CD8-positive, alpha-beta memory T cell (primary cell): ENCODE measurements at places on chromosomes 3 and 15.

DNA sequence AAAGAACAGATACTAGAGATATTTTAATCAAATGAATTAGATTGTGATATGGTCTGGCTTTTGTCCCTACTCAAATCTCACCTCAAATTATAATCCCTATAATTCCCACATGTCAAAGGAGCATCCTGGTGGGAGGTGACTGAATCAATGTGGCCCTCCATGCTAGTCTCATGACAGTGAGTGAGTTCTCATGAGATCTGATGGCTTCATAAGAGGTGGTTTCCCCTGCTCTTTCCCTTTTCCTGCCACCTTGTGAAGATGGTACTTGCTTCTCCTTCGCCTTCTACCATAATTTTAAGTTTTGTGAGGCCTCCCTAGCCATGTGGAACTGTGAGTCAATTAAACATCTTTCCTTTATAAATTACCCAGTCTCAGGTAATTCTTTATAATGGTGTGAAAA is 82.8 kb downstream of the FAIM start:
- no peak for DNase-seq

DNA sequence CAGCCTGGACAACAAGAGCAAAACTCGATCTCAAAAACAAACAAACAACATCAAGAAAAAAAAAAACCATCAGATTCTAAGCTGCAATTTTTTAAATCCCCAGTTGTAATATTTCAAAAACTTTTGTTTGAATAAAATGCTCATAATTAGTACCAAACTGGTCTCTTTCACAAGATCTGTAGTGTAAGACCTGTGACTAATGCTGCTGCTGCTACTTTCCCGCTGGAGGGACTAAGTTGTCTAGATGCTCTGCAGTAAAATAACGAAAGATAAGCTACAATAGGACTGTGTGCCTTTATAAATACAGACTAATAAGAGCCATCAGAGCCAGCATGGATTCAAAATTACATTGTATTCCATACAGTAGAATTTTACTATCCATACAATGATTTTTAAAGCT is 45.4 kb downstream of the TM4SF4 start:
- DNase-seq: no peak

DNA sequence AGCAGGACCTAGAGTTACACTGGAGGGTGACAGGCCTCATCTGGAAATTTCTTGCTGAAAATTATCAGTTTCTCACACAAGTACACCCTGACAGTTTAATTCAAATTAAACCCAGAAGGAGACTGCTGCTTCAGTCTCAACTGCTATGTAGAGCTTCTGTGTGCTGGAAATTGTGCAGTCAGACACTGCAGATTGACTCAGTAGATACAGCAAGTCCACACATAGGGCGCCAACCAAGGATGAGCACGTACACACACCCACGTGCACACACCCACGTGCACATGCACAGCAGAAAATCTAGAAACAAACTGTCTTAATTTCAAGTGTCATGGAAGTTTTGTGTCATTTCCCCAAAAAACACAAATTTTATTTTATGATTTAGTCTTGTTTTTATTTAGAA is 192.9 kb downstream of the PDE8A start:
- DNase-seq: no peak

GRCh38 chr3:33278163-33278562 is 921 bp downstream of the FBXL2 start:
- DNase-seq: no peak

DNA sequence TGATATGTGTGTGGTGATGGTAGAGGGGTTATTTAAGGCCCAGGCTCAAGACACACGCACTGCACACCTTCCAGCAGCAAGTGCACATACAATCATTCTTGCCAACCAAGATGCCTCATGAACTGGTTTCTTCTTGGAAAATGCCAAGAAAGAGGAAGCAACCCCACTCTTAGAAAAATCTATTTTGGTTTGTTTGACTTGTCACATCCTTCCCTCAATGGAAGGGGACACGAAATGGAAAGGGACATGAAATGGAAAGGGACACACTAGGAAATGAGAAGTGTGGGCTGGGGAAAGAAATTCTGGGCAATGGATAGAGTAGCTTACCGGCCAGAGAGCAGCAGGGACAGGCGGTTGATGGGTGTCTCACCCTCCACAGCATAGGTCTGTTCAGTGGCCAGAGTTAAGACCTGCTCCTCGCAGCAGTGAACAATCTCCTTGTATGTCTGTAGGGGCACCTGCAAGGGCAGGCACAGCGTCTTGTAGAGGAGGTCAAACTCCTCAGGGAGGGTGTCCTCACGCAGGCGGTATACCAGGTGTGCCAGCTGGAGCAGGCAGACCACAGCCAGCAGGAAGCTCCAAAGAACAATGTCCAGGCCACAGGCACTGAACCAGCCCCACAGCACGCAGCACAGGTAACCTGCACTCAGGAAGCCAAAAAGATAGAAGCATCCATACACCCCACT is 640 bp downstream of the POPDC2 start:
- DNase-seq: no peak

- DNase-seq: no peak
These were observed 413.3 kb downstream of the CNTN6 start for GRCh38 chr3:1506090-1506489.

- no peak for DNase-seq
These were observed 260.7 kb downstream of the OPA1 start for GRCh38 chr3:193853511-193854219.

DNA sequence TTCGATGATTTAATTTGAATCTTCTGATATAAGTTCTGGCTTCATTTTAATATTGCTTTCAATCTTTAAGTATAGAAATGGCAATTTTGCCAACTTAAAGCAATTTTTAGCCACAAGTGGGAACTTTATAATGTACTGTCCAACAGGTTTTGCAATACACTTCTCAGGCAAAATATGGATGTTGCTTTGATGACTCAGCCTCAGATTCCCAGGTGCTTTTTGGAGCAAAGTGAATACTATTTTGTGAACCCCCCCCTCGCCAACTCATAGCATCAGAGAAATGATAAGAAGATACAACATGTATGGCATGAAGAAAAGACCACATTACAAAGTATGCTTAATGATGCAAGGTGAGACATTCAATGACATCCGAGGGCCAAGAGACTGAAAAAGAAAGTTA is 158.1 kb downstream of the GABRB3 start:
- DNase-seq: no peak

- no peak for DNase-seq
These were observed 1070.4 kb downstream of the ROBO1 start for GRCh38 chr3:78697426-78697825.

DNA sequence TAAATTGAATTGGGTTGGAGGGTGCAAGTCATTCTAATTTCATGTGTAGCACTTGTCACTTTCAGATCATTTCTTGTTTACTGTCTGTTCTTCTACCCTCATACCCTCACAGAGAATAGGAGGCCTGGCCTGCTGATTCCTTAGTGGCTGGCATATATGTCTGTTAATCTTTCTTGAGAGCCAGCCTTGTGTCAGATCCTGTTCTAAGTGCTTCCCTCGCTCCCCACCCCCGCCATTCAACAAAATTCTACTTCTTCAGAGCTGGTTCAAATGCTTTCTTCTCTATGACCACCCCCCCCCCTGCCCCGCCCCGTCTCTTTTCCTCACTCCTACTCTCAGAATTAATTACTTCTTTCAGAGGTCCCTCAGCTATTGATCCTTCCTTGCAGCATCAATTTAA is 1.5 kb upstream of the U2SURP start:
- no peak for DNase-seq

DNA sequence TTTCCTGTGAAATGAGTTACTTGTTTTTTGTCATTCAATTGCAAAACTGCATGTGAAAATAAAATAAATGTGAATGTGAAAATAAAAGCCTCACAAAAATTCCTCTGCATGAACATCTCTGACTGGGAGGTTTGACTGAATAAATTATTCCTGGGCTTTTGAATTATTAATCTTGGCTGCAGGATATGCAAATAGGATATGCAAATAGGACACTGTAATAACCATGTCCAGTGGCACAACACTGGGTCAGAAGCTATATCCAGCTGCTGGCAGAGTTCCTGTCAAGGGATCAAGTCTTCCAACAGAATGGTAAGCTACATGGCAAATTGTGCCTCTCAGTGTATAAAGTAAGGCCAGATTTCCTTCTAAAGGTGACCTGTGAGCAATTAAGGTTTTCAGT is at the start of gene SUCNR1:
Gene SUCNR1 (plus strand): TSS at position 246 of the 400 bp plus-strand sequence. CDS start 6,250 bp downstream, outside the sequence.
- no peak for DNase-seq

- no peak for DNase-seq
These were observed 97.3 kb downstream of the SLCO3A1 start for GRCh38 chr15:91950631-91951329.

DNA sequence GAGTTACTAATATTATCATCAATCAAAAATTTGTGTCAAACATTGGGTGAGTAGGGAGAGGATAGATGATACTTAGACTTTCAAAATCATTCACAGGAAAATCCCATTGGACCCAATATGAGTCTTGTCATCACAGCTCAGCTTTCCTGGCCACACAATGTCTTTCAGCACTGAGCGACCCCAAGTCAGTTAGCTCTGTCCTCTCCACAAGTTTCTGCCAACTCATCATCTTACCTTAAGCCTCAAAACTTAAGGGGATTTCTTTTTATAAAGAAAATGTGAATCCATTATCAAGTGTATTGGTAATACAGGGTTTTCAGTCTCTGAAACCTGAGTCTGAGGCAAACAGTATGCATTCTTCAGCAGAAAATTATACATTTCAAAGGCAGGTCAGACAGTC is 55.8 kb downstream of the SUMF1 start:
- DNase-seq: no peak

DNA sequence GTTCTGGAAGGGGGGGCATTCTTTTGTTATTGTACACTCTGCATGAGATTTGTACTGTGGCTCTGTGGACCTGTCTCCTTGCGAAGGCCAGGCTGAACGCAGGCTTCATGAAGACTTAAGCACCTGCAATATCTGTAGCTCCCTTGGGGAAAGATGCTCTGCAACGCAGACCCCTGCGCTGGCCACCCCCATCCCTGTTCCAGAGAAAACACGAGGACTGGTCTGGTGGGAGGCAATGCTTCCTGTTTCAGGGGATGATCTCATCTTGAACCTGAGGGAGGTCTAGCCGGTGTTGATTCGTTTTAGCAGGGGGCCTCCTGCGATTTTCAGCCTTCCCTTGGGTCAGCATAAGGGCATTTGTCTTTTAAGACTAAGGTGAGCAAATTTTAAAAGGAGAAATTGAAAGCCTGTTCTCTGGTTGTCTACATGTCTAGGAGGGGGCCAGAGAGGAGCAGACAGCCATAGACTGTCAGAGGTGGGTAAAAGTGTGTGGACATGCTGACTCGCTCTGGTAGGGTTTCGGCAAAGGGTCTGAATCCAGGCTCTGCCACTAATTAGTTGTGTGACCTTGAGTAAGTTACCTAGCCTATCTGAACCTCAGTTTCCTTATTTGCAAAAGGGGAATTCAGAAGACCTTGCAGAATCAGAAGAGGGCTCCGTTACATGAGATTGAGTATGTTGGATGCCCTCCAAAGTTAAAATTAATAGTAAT is 80.9 kb upstream of the RASGRF1 start:
- DNase-seq: no peak

- no peak for DNase-seq
These were observed 329.8 kb upstream of the PROK2 start for GRCh38 chr3:72114773-72115172.

- DNase-seq: no peak
These were observed 49.2 kb downstream of the LRRK1 start for GRCh38 chr15:100968050-100968966.

GRCh38 chr3:115428841-115429240 is 194.5 kb upstream of the GAP43 start:
- DNase-seq: no peak

DNA sequence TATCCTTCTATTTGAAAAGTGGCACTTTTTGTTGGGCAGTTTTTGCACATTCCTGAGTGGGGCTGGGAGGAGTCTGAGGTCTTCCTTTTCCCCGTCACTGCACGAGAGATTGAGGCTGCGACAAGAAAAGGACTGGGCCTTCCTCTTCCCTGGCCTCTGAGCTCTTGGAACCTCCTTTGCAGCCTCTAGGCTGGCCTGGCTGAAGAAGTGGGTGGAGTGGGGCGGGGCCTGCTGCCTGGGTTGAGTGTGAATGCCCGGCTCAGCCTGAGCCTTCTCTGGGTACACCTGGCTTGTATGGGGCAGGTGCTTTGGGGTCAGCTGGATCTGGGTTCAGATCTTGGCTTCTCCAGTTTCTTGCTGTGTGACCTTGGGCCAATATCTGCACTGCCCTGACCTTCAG is 43.1 kb downstream of the PLXNA1 start:
- DNase-seq: no peak

GRCh38 chr15:39127151-39127790 is 453.6 kb upstream of the THBS1 start:
- DNase-seq: no peak

GRCh38 chr15:34335176-34336032 is 2.2 kb downstream of the SLC12A6 start:
- DNase-seq: no peak

- no peak for DNase-seq
These were observed 35.7 kb downstream of the CCNB2 start for GRCh38 chr15:59140422-59141226.

DNA sequence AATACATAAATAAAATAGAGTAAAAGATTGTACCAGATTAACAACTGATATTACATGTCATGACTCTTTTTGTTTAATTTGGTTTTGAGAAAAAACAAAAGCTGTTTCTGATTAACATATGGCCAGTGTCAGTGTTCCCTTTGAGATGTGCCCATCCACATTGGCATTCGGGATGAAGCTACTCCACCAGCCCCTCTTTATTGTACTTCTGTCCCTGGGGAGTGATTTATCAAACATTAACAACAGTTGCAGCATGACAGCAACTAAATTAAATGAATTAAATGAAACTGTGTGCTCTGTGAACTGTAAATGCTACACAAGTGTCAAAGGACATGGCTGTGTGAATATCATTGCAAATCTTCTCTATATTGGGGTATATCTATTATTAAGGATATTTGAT is 25.9 kb upstream of the MTMR10 start:
- DNase-seq: no peak

GRCh38 chr3:17935222-17935621 is 192.8 kb upstream of the TBC1D5 start:
- no peak for DNase-seq

DNA sequence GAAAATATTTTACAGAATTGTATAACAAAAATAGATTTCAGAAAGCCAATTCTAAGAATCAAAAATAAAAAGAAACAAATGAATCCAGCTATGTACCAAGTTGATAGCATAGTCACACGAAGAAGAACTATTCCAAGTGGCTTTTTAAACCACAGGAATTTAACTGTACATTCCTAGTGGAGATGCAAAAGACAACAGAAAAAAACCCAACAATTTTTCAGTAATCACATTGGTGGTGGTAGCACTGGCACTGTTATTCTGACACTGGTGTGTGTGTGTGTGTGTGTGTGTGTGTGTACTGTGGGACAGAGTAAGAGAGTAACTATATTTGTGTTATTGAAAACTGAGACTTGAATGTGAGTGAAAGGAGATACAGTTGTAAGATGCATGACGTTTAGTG is 9.1 kb downstream of the BFSP2 start:
- no peak for DNase-seq

DNA sequence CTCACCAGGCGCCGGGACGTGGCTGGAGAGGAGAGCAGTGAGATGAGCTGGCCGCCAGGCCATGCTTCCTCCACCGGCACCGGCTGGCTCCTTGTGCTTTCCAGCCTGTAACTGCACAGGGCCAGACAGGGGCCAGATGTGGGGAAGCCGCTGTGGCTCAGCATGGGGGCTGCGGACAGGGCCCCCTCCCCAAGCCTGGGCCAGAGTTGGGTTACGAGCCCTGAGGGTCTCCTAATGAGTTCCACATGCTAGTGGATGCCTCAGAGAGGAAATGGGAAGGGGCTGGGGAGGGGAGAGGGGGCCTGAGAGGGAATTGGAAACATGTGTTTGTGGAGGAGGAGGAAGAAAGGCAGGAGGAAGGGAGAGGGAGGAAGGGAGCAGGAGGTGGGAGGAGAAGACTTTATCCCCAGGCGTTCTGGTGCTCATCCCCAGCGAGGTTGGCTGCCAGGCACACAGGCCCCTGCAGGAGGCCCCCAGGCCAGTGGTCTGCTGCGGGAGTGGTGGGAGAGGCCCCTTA is 11.7 kb upstream of the DUSP7 start:
- DNase-seq: no peak
